ENCODE measurements at places on chromosomes 7 and 10.

DNA sequence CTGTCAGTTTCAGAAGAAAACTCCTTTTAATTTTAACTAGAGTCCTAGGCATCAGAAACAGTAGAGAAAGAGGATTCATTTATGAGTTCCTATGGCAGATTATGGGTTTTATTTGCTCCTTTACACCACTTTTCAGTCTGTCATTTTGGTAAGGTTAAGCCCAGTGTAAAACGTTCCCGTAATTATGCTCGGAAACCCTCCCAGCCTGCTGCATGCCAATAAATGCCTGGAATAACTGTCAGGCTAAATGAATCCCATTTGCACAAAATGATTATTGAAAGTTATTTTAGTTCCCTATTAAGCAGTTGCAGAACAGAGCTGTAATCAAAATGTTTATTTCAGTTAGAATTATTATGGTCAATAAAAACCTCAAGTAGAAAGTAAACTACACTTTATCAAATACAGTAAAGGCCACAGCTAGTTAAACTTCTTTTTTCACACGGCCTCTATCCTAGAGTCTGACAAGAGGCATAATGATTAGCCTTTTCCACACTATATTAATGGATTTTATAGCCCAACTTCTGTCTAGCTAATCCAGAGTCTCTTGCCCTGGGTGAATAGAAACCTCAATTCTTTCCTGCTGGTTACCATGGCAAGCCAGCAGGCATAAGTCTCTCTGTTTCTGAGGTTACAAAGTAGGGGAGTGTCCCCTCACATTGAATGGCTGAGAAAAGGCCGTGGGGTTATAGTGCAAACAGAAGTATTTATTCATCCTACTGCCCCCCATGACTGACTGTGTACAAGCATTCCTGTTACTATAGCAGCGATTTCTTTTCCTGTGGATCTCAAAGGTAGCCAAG lies 80.8 kb upstream of the NPVF start:
- DNase-seq, result no peak

DNA sequence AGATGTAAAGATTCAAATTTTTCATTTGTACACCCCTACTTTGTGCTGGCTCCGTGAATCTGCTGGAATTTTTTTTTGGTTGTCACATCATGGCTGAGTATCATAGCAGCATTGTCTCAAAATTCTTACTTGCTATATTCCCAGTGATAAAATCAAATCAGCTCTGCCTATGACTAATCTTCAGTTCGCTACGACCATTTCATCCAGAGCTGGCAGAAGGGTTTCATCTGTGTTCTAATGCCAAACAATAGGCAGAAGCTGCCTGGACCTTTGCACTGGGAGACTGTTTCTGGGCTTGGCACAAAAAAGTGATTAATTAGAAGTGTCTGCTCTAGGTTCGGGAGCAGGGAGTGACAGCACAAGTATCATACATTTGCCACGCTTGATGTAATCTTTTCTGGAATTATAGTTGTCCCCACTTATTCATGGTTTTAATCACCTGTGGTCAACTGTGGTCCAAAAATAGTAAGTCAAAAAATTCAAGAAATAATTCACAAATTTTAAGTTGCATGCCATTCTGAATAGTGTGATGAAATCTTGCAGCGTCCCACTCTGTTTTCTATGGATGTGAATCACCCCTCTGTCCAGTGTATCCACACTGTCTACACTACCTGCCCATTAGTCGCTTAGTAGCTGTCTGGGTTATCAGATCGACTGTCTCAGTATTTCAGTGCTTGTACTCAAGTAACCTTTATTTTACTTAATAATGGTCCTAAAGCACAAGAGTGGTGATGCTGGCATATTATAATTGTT lies 120.5 kb upstream of the IMMP2L start:
- DNase-seq, result no peak

DNA sequence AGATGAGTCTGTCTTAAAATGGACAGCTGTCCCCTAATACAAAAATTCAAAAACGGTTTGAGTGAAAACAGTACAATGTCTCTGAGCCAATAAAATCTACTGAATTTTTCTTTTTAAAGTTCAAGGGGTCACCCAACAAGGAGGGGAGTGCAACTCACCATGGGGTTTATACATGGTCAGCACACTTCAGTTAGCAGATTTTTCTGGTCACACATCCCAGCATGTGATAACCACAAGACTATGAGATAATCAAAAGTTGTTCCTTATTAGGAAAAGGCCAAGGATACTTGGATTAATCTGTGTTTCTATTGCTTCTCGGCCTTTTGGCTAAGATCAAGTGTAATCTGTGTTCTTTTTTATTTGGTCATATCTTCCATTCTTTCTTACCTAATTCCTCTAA lies 31.6 kb downstream of the ABCB5 start:
- no peak for DNase-seq

- no peak for DNase-seq
Measured at GRCh38 chr7:1252540-1253090, 19.9 kb downstream of the UNCX start.

DNA sequence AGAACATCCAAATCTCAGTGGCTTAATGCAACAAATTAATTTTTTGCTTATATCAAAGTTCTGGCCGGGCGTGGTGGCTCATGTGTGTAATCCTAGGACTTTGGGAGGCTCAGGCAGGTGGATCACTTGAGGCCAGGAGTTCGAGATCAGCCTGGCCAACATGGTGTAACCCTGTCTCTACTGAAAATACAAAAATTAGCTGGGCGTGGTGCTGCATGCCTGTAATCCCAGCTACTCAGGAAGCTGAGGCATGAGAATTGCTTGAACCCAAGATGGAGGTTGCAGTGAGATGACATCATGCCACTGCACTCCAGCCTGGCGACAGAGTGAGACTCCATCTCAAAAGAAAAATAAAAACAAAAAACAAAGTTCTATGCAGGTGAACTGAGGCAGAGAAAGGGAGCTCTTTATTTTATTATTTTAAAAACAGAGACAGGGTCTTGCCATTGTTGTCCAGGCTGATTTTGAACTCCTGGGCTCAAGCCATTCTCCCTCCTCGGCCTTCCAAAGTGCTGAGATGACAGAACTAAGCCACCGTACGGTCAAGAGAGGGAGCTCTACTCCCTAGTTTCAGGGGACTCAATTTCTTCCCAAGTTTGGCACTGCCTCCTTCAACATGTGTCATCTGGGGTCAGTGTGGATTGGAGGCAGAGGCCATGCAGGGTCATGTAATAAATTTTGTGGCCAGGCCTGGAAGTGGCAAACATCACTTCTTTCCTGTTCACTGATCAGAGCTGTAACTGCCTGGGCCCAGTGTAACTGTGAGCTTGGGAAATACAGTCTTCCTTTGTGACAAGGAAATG lies 2.4 kb downstream of the ADCK2 start:
- DNase-seq, result no peak

Data from stimulated activated CD4-positive, alpha-beta T cell treated with anti-CD3 and anti-CD28 coated beads, Interleukin-12 subunit alpha, Interleukin-12 subunit beta, amount 100 ng/mL, for 24 hours (primary cell).